Neuronal stem cell (in vitro differentiated cells): ENCODE measurements at places on chromosomes 4 and X.

DNA sequence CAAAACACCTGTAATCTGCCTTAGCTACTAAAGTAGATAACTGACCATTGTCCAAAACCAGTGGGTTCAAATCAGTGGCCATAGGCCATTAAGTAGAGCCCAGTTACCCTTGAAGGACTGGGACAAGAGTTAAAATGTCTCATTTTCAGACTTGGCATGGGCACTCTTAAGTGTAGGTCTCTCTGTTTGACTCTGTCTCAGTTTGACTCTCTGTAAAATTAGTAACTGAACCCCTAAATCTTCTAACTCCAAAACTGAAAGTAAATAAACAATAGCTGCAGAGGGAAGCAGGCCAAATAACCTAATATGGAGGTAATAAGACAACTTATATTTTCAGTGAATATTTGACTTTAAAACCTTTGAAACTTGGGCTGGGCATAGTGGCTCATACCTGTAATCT, 89.1 kb downstream of the SLC16A2 start:
- DNase-seq: no peak

GRCh38 chrX:110226931-110227330, 91.0 kb downstream of the AMMECR1 start:
- DNase-seq: no peak

DNA sequence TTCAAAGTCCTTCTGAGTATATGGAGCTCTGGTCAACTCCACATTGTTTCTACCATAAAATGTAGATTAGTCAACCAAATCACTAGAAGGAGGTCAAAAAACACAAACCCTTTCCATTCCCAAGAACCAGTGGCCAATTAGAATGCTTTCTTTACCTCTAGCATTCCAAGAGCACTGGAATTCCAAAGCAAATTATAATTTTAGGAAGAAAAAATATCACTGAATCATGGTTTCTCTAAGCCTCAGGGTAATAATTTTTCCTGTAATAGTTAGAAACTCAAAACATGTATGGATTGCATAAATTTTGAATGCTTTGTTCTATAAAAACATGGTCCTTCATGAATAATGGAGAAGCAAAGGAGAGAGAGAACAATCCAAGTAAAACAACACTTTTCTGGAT, 39.5 kb downstream of the LEF1 start:
- DNase-seq: no peak

- DNase-seq: no peak
These were observed 561.3 kb downstream of the IL1RAPL1 start for GRCh38 chrX:29148511-29148910.

- DNase-seq: no peak
These were observed 78.3 kb upstream of the UNC5C start for GRCh38 chr4:95627024-95627605.

DNA sequence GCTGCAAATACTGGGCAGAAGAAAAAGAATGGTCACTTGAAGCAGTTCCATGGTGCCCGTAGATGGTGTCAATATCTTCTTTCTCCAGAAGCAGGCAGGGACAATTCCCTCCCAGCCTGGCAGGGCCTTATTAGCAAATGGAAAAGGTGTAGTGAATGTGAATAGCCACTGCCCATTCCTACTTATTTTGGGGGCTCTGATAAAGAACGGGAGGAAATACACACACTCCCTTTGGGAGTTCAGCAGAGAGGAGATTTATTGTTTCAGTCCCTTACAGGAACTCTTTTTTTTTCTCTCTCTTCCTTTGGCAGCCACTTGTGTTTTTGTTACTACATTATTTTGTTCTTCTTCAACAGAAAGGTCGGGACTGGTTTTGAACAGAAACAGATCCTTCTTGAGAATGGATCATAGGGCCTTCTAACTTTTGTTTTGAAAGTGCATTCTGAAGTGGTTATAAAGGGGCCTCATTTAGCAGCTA, at the start of gene EMCN:
EMCN (minus strand) TSS at position 159 of the 478 bp plus-strand sequence; CDS start at position 51, 108 bp downstream.
- no peak for DNase-seq

GRCh38 chr4:45370408-45370807, 644.1 kb upstream of the GNPDA2 start:
- DNase-seq: no peak

GRCh38 chr4:22625311-22625710, 67.4 kb upstream of the GBA3 start:
- DNase-seq: peak; percentile 18

DNA sequence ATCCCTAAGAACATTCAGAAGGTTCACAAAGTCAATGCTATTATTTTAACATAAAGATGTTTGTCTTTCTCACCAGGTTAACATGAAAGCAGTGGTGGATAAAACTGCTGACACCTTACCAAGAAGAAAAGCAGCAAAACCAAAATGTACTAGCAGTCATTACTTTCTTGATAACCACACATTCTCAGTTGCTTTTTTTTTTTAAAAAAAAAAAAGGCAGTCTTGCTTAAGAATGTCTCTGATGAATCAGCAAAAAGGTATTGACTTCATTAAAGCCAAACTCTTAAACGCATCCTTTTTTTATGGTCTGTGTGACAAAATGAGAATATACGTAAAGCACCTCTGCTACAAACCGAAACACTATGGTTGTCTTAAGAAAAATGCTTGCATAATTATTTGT, 31.9 kb downstream of the CDKL2 start:
- DNase-seq: no peak

DNA sequence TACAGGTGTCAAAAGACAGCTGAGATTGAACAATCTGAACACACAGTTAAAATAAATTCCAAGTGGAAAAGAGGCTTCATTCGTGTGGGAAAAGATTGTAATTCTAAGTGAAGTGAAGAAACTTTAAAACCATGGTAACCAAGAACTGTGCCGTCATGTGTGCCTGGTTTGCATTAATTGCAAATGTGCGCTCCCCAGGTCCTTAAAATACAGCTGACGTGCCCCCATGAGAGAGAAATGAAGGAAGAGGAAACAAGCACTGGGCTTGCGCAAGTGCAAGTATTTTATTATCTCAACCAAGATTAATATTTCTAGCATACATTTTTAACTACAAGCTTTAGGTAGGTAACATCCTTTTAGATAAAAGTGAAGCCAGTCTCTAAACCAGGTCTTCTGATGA, 92.5 kb downstream of the PARM1 start:
- DNase-seq: no peak

- no peak for DNase-seq
These were observed 30.3 kb downstream of the TMPRSS11A start for GRCh38 chr4:67933038-67933437.

DNA sequence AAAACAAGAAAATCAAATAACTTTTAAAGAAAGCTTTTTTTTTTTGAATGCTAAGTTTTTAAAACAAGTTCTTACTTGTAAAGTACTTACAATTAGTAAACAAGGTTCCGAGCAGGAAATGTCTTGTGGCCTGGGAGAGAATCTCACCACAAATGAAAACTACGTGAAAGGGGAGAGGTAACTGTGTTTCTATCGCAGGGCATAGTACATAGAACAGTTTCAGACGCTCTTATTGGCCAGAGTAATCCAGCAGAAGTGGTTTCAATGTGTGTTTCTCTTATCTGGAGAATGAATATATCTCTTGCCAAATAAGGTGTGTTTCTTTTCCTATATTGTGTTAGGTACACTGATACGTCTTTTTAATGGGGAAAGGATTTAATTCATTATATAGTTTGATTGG, at the start of gene PLAC8:
PLAC8 (minus strand) TSS at position 154 of the 400 bp plus-strand sequence. CDS start 6,808 bp downstream, outside the sequence.
- no peak for DNase-seq

GRCh38 chr4:140738139-140738538, 18.0 kb downstream of the TBC1D9 start:
- no peak for DNase-seq

DNA sequence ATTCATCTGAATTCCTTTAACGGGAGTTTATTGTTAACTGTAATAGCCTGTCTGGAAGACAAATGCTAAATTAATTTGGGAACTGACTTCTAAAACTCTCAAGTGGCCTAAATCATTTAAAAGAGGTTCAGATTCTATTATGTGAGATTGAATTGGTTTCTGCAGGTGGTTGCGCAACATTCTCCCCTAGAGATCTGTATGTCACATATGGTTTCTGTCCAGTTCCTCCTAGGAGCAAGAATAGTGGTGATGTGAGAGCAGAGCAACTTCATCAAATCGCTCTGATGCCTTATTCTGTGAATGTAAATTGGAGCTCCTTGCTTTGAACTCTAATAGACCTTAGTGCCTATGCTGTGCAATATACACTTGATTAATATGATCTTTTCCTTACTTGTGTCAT, 144.6 kb upstream of the GPR101 start:
- no peak for DNase-seq

- no peak for DNase-seq
These were observed 849.4 kb upstream of the FTHL17 start for GRCh38 chrX:31921236-31921635.

DNA sequence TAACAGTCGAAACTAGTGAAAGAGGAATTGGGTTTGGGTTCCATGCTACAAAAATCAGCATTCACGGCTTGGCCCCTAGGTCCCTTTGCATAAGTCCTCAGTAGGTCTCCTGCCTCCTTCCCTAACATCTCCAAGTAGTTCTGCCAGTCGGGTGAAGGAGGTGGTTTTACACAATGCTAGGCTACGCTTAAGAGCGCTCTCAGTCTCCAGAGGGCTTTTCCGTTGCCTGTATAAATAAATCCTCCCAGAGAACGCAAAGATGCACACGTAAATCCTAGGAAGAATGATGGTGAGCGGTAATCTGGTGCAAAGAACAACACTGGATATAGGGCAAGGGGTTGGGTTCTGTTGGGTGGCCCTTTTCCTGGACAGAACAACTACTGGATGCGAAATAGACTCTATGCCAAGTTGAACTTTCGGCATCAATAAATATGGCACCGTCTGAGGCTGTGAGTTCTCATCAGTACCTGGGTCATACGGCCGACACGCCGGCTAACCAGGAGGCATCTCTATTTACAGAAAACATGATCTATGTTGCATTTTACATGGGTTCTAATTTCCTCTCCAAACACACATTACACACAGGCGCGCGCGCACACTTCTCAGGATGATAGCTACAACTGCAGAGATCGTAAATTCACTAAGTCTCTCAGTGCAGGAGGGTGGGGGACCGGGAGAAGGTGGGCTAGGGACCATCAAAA, 1.3 kb downstream of the CAMK2D start:
- DNase-seq: no peak
